Gastroesophageal sphincter (tissue), 4 donors: ENCODE measurements at places on chromosomes 4 and X. TPM values are rescaled to one million over a fixed set of nuclear protein-coding genes. Genes with fewer than 3 reads are reported as not detected.

DNA sequence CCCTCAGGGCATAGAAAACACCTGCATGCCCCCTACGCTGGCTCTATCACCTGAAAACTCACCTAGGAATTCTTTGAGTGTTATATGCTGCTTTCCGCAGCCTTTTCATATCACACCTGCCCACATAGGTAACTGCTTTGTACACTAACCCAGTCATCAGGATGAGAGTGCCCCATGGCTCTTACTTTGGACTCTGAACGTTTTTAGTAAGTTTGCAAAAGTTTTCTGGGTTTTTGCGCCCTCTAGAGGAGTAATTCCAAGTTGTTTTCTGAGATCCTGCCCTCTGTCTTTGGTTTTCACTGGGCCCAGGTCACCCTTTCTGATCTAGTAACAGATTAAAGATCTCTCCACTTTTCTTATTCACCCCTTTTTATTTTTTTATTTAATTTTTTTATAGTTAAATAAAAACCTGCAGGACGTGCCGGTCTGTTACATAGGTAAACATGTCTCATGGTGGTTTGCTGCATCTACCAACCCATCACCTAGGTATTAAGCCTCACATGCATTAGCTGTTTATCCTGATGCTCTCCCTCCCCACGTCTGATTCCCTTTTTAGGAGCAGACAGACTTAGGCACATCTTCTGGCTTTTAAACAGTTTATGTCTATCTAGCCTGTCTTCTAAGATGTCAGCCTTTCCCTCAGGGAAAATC lies 139.2 kb downstream of the NWD2 start:
- no peak for ATAC-seq

GRCh38 chr4:155597933-155598451 lies 68.7 kb upstream of the GUCY1A1 start:
- no peak for ATAC-seq

The GRK4 gene
- total RNA-seq: 9.5 TPM

DNA sequence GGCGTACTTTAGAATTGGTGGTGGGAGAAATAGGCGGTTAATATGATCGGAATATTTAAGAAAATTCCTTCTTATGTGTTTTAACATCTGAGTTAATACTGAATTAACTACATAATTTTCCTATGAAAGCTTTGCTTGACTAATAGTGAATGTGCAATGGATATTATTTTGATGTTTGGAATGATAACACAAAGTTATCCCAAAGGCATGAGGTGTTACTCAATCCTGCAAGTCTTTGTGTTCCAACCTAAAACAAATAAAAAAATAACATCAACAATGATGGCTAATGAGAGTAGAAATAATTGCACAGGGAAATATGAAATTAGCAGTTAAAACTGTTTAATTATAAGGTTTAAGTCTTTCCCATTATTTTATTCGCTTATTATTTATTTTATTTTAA lies 183.6 kb upstream of the ARSJ start:
- ATAC-seq: no peak

The USP51 gene
- total RNA-seq: 1.8 TPM

DNA sequence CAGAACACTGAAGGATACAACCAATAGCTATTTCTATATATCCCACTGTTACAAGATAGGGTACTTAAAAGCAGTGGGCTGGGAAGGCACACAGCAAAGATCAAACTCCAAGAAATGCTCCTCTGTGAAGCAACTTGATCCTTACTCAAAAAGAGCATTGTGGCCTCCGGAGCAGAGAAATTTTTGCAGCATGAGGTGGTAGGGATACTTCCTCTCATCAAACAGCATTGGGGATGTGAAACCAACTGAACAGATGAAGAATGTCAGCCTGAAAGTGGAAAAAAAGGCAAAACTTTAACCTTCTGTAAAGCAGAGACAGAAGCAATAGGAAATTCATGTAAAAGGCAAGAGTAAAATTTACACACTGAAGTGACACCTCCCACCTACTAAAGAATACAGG lies 92.2 kb downstream of the HUWE1 start:
- no peak for ATAC-seq

DNA sequence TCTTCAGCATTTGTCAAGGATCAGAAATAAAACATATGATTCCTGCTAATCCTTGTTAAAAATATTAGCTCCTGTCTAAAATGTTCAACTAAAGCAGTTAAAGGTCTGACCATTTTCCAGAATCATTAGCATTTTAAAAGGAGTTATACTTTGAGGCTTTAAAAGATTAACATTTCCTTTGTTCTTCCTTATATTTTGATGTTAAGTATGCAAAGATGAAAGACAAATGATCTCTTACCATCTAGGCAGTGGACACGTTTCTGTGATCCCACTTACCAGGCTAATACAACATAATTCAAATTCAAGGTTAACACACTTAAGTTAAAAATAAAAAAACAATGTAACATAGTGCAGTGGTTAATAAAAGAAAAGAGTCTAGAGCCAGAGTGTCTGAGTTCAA lies 61.8 kb upstream of the COX18 start:
- ATAC-seq: no peak

The PF4V1 gene
- total RNA-seq: not detected

DNA sequence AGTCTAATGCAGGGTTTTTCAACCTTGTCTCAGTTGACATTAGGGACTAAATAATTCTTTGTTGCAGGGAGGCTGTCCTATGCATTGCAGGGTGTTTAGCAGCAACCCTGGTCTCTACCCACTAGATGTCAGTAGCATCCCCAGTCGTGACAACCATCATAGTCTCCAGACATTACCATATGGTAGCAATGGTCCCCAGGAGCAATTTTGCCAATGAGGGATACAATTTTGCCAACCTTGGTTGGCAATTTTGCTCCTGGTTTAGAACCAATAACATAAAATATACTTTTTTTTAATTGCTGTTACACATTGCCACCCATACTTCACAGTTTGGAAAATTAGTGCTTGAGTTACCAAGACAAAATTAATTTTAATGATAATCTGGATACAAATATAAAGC lies 6.0 kb downstream of the EREG start:
- ATAC-seq: no peak

DNA sequence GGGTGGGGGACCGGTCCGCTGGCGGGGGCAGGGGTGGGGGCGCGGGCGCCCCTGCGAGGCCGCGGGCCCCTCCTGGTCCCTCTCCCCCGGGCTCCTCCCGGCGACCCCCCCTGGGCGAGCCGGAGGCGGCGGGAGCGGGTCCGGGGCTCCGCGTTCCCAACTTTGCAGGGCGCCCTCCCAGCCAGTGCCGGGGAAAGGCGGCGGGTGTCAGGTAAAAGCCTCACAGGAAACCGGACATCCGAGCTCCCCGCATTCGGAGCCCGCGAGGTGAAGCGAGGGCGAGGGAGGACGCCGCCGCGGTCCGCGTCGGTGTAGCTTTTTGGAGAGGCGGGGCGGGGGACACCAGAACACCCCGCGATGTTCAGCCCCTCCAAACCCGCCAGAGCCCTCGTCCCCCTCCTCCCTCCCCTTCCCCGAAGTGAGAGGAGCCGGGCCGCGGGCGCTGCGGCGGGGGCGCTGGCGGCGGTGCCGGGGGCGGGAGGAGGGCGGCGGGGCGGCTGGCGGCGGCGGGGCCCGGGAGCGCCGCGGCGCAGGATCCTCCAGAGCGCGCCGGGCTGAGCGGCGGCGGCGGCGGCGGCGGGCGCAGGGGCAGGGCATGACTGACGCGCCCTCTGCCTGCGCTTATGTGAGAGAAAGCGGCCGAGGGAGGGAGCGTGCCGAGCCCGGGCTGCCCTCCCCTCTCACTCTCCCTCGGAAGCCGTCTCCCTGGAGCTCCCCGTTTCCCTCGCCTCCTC lies at the start of gene VEGFC:
Gene VEGFC, minus strand, starts transcription at position 597 of the 734 bp plus-strand sequence. CDS start 611 bp downstream, outside the sequence.
- peak; percentile 89 for ATAC-seq

GRCh38 chr4:173014836-173015235 lies 153.8 kb upstream of the GALNT7 start:
- ATAC-seq: no peak

DNA sequence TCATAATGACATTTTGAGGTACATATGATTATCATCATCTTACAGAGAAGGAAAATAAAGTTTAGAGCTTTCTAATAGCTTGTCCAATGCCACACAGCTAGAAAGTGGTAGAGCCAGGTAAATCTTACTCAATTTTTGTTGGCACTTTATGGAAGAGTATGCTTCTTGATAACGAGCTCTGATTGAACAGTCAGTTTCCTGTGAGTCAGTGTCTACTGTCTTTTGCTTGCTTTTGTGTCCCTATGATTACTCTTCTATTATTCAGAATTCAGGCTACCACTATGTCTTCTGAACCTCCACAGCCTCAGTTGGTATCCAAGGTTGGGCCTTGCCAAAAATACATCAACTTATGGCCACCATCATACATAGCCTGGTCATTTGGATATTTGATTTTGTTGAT lies 2.6 kb downstream of the FAAH2 start:
- ATAC-seq: no peak

The RPL9 gene
- 5,302 TPM for total RNA-seq

GRCh38 chr4:139658185-139658584 lies 7.4 kb upstream of the MGST2 start:
- no peak for ATAC-seq

DNA sequence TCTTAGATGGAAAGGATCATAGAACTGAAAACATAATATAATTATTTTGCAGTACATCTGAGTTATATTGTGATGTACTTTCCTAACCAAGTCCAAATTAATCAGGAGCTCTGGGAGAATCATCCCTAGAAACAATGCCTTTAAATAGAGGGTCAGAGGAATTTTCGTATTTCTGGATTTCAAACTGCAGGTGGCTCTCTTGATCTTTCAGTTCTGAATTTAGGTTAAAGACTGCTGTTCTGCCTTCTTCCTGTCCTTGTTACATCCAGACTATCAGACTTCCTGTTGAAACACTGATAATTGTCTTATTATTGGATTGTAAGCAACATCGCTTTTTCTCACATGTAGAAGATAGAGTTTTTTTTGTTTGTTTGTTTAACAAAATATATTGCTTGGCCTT lies 142.7 kb downstream of the RPA4 start:
- no peak for ATAC-seq

DNA sequence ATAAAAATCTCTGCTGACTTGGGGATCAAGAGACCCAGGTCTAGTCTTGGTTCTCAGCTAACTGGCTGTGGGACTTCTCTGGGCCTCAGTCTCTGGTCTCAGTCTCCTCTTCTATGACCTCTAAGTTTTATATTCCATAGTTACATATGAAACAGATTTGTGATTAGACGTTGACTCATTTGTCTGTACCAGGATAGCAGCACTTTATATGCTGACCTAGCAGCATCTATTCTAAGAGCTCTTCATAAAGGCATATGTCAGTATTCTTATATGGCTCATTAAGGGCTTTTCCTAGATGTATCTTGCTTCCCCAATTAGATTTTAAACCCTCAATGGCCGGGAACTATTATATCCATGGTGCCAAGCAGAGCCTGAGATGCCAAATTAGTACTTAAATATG lies 12.7 kb downstream of the GRPR start:
- no peak for ATAC-seq

The AFF2 gene
- 6.1 TPM for total RNA-seq

- ATAC-seq: no peak
These were observed 52.1 kb upstream of the HSD17B10 start for GRCh38 chrX:53486285-53486684.

GRCh38 chr4:42377497-42377896 lies 19.8 kb upstream of the SHISA3 start:
- ATAC-seq: no peak

The GAGE12J gene
- not detected for total RNA-seq

DNA sequence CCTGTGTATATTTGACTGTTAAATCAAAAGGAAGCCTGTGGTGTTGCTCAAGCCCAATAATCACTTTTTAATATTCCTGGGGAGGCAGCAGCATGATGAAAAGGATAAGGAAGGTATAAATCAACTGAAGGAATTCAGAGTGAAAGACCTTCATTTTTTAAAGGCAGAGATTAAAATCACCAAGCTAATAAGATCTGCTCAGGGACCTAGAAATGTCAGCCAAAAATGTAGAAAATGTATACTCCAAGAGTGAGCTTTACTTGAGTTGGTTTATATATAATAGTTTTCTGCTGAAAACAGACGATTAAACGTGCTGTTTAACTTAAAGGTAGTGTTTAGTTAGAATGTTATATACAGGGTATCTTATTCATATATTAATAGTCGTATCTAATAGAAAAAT lies 549.3 kb downstream of the IQCM start:
- no peak for ATAC-seq
